ENCODE measurements at places on chromosomes 4 and X.

DNA sequence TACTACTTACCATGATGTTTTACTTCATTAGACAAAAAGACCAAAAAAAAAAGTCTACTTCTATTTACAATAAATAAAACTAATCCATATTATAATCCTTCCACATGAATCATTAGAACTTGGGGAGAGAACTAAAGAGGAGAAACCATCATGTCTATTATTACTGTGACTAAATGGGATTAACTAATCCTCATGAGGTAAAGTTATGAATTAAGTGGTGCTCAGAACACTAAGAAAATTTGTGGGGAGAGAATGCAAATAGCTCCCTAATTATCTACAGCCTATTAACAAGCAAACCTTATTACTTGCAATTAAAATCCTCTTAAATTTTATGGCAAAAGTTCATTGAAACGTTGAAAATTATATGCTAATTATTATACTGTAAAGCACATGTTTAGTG is 68.8 kb downstream of the MAB21L2 start:
- no peak for DNase-seq

GRCh38 chr4:102253860-102254259 is 91.4 kb downstream of the SLC39A8 start:
- DNase-seq, result no peak

GRCh38 chr4:11635342-11635741 is 206.6 kb upstream of the HS3ST1 start:
- no peak for DNase-seq

- no peak for DNase-seq
These were observed 317.0 kb downstream of the ADGRL3 start for GRCh38 chr4:61517144-61517543.

DNA sequence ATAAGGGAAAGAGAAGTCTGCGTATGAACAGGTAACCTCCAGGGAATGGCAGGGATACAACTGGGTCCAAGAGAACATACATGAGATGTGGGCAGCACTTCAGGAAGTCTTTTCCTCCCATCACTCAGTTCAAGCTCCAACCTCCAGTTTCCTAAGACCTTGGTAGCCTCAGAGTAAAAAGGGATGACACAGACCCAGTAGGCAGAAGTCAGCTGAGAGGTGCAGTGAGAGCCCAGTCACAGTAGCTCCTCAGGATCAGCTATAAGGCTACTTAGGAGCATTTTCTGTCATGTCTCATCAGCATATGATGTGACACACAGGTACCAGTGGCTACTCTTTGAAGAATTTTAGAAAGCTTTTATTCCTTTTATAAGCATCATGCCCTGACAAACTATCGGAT is 12.5 kb upstream of the STS start:
- no peak for DNase-seq

DNA sequence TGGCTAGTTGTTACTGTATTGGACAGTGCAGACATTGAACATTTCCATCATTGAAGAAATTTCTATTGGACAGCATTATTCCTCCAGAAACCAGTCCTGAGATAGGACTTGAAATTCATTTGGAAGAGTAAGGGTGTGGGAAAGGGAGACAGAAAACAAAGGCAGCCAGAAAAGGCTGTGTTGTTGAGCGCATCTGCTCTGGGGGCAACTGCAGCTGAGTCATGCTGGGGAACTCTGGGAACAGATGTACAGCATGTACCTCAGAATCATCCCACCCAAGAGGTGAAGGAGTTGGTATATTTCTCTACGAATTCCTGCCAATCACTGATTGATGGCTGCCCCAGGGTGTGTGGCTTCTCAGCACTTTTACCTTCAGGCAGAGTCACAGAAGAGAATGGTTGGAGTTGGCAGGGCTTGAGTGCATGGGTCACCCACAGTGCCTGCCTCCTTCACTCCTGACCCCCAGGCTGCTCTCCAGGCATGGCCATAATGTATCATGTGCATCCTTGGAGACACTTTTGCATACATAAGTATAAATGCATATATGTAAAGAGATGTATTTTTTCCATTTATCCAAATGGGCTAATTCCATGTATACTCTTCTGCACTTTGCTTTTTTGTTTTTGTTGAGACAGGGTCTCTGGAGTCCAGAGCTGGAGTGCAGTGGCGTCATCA is 39.4 kb downstream of the GEMIN8 start:
- no peak for DNase-seq

- DNase-seq, result no peak
These were observed 47.0 kb downstream of the BEND2 start for GRCh38 chrX:18173494-18174180.

DNA sequence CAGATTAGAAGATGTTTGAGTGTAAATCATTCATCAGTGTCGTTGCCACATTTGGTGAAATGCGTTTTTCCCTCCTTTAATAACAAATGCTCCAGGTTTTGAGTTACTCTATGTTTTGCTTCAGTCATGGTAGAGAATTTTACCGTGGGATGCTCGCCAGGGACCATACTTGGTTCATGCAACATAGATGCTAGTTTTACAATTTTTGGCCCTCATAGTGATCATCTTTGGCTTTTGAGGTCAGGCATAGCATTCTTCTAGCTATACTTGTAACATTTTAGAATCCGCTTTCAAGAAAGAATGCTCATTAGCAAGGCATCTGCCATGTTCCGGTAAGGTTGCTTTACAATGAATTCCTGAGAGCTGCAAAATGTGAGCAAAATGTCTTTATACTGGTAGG is 147.2 kb downstream of the SPCS3 start:
- no peak for DNase-seq

- DNase-seq, result no peak
These were observed 79.0 kb downstream of the GPR82 start for GRCh38 chrX:41802958-41803357.

DNA sequence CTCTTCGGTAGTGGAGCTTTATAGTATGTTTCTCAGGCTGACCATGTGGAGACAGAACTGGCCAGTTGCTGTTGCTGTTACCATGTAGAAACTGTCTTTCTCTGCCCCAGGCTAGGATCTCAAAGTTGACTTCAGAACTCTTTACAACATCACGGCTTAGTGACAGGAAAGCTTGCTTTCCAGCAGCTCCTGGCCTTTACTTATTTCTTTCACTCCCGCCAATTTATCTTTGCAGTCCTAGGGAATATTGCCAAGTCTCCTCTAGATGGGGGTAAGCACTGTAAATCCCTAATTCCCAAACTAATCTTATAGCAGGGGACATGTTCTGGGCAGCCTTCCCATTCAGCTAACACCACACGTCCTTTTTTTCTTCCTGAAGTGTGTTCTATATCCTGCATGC is 631.6 kb downstream of the SPRY1 start:
- no peak for DNase-seq

GRCh38 chr4:180160195-180160983 is 2082.8 kb upstream of the TENM3 start:
- DNase-seq, result no peak

- no peak for DNase-seq
These were observed 842.8 kb downstream of the CCSER1 start for GRCh38 chr4:90970021-90970420.

DNA sequence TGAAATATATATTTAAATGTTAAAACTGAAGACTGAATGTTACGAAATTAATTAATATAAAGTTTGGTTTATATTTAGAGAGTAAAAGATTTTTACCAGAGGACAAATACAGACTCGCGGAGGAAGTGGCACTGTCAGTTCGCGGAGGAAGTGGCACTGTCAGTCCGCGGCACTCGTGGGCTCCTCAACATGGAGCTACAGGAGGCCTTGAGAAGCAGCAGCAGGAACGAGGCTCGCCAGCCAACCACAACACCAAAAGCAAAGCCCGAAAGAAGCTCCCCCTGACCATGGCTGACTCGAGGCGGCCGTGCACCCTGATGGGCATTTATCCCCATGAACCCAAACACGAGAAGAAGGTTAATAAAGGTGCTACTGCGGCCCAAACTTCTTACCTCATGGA is 125.3 kb upstream of the PABPC4L start:
- DNase-seq, result no peak

GRCh38 chrX:132270699-132271098 is 51.5 kb upstream of the RAP2C start:
- DNase-seq, result no peak

DNA sequence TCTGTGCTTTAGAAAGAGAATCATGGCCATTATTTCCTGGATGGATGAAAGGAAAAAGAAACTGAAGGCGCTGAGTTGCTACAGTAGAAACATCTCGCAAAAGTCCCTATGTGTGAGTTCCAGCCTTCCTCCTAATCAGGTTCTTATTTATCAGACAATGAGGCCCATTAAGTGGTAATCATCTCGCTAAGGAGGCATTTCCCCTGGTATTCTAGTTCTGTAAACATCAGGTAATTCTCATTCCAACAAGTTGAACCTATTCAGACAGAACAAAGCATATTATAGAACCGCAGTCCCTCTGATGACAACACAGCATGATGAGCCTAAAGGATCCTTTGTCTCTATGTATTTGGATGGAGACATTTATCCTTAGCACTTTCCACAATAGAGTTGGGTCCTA is 205.7 kb upstream of the MAOA start:
- no peak for DNase-seq

DNA sequence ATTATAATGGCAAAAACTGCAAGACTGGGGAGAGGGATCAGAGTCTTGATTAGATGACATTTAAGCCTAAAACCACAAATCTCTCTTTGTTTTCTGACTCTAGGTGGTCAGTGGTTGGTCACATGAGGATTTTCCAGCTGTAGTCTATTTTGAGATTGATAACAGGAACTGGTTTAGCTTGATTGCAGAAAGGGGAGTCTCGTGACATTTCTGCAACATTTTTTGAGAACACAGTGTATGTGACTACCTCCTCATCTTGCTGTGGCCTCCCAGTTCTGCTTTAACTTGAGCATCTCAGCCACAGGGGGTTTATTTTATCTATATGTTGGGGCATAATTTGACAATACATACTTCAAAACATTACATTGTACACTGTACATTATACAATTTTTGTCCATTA is 726.4 kb upstream of the MAGEB2 start:
- DNase-seq, result no peak

GRCh38 chr4:137069473-137069872 is 462.8 kb downstream of the PCDH18 start:
- DNase-seq, result no peak

GRCh38 chrX:153626863-153627674 is 19.9 kb upstream of the DUSP9 start:
- DNase-seq, result no peak

GRCh38 chr4:83262682-83263081 is 21.9 kb downstream of the COQ2 start:
- no peak for DNase-seq

DNA sequence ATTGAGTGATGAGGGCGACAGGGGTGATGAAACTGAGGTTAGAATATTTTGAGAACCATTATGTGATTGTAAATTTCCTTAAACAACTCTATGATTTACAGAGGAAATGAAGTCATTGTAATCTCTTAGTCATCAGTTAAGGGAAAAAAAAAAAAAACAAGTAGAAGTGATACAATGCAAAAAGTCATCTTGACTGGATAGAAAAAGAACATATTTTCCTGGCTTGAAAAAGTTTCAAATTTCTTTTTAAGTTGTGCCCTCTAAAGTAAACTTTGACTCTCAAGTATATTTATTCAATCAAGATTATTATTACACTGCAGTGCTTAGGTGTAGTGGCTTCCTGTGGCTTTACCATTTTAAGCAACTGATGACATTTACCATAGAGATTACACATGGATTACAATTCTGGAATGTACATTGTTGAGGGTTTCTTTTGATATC is 40.6 kb downstream of the GABRB1 start:
- DNase-seq, result no peak

DNA sequence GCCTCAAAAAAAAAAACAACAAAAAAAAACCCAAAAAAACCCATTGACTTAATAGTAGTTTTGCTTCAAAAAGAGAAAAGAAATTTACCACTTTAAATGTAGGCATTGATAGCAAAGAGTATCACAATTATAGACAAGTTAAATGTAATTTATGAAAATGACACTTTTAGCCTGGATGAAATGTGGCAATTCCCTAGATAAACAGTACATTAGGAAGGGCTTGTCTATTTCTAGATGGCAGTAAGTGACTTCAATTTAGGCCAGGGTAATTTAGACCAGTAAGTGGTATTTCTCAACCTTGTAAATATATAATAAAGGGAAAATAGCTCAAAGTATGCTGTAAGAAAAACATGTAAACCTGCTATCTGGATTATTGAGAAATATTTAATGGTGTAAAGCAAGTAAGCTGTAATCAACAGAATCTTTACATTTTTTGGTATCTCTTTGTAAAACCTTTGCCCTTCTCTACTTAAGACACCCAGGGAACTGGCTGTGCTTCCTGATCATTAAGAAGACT is 103.7 kb upstream of the RAPGEF2 start:
- no peak for DNase-seq

DNA sequence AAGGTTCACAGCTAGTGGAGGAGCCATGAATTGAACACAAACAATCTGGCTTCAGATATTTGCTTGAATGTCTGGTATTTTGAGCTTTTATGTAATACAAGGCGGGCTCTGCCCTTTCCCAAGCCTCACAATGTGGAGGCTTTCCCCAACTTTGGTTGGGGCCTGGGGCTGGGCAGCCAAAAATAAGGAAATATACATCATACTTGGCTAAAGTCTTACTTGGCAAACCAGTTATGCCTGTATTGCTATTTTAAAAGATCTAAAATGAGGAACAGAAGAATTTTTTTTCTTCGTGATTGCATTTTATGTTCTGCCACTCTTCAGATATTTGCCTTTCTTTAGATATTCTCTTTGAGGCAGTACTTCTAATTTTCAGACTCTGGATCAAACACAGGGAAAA is 26.1 kb downstream of the ARFIP1 start:
- DNase-seq, result no peak

GRCh38 chr4:23036921-23037495 is 344.3 kb downstream of the GBA3 start:
- no peak for DNase-seq

- DNase-seq, result no peak
These were observed 17.0 kb upstream of the PAPSS1 start for GRCh38 chr4:107736924-107737448.

- DNase-seq, result no peak
These were observed 248.0 kb upstream of the DCAF8L1 start for GRCh38 chrX:28229217-28229616.

DNA sequence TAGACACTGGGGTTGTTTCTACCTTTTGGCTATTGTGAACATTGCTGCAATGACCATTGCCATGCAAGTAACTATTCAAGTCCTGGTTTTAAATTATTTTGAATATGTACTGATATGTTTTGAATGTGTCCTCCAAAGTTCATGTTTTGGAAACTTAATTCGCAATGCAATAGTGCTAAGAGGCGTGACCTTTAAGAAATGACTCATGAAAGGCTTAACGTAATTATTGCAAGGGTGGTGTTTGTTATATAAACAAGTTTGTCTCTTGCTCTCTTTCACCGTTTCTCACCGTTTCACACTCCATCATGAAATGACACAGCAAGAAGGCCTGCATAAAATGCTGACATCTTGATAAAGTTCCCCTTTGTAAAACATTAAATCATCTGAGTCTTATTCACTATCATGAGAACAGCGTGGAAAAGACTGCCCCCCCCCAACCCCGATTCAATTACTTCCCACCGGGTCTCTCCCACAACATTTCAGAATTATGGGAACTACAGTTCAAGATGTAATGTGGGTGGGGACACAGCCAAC is 506.9 kb upstream of the FAM47C start:
- no peak for DNase-seq

Measured in stimulated activated CD8-positive, alpha-beta memory T cell treated with anti-CD3 and anti-CD28 coated beads, Interleukin-15, amount 100 ng/mL, for 1 hour (primary cell).